ENCODE measurements at places on chromosomes 7 and 10.
A peak's percentile ranks its signal among the peaks of the same experiment; 100 is the strongest.

DNA sequence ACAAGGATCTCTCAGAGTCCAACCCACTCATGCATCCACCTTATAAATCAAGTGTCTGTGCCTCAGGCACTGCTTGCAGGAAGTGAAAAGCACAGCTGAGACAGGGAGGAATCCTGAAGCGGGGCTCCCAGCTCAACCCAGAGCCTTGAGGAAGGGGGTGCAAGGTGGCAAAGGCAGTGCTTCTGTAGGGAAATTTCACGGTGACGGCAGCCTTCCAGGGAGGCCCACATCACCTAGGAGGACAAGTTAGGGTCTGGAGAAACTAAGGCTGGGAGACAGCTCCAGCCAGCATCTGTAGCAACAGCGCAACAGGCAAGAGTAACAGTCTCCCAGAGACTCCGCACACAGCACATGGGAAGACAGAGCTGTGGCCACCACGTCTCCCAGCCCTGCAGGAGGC, 2.7 kb downstream of the AOC1 start:
- peaks cover 5% of the 10 kb centered on the region for H3K4me1 ChIP-seq
- H3K4me3 ChIP-seq, result no peak overlapping the region
- H3K27ac ChIP-seq, result no peak overlapping the region

DNA sequence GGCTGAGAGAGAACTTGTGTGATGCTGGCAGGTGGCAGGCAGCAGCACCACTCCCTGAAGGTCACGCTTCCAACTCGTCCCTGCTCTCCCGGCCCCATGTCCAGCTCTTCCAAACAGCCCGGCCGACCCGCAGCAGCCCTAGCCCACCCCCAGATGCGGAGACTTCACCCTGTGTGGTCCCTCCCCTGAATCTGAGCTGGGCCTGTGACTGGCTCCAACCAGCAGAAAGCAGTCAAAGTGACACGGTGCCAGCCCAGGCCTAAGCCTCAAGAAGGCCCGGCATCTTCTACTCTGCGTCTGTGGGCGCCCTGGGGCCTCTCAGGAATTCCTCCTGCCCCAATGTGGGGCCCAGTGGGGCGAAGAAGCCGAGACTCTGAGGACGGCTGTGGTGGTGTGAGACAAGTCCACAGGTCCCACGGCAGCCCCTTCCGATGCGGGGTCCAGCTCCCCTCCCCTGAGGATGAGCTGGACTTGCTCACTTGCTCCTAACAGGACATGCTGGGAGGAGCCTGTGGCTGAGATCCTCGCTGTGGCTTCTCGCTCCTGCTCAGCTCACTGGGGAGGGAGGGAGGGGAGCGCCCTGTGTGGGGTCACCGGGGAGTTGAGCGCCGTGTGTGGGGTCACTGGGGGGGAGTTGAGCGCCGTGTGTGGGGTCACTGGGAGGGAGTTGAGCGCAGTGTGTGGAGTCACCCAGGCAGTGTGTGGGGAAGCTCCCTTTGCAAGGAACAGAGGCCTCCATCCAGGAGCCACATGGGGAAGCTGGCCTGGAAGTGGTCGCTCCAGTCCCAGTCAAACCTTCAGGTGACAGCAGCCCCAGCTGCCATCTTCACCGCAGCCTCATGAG, 9.5 kb downstream of the STK32C start:
- H3K27ac ChIP-seq, result no peak overlapping the region
- H3K36me3 ChIP-seq, result no peaks in the 10 kb centered on the region
- DNase-seq, result no peak
- no peaks in the 10 kb centered on the region for H3K27me3 ChIP-seq
- peaks cover 2% of the 10 kb centered on the region for H3K4me1 ChIP-seq

GRCh38 chr7:32257621-32258020, 187.4 kb upstream of the PDE1C start:
- DNase-seq, result no peak
- H3K27ac ChIP-seq, result no peak overlapping the region
- peaks cover 3% of the 10 kb centered on the region for H3K4me1 ChIP-seq
- H3K36me3 ChIP-seq, result no peaks in the 10 kb centered on the region

DNA sequence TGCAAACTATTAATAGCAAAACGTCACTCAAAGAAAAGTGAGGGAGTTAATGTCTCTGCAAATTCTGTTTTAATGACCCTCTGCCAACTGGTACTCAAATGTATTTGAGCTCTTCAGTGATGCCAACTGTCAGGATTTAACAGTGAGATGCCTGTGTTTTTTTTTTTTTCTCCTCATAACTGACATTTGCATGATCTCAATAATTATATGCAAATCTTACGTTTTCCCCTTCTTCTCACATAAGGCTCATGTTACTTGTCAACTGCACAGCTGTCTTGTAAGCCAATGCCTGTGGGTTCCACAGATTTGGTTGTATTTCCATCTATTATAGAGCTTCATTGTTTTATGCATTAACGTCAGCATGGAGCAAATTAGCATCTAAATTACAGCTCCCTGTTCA, 38.2 kb downstream of the PPP1R3A start:
- no peaks in the 10 kb centered on the region for H3K4me1 ChIP-seq
- H3K4me3 ChIP-seq, result no peak overlapping the region
- DNase-seq, result no peak
- H3K27ac ChIP-seq, result no peak overlapping the region
- no peaks in the 10 kb centered on the region for H3K27me3 ChIP-seq

DNA sequence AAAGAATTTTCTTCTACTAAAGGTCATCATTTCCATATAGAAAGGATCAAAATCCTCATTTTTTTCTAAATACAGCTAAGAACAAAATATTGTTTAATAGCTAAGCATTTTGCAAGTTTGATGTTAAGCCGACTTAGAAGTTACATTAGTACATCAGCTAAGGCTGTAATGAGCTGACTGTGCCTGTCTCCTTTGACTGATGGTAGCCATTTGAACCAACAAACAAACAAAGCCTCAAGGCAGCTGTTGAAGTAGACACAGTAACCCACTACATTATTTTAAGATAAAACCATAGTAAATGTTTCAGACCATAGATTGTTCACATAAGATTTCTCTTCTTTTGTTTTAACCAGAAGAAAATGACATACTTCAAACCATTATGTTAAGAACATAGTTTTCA, 210.9 kb upstream of the VSTM2A start:
- H3K36me3 ChIP-seq, result no peaks in the 10 kb centered on the region
- H3K4me1 ChIP-seq, result no peaks in the 10 kb centered on the region
- no peaks in the 10 kb centered on the region for H3K27me3 ChIP-seq
- no peak overlapping the region for H3K4me3 ChIP-seq
- no peak overlapping the region for H3K27ac ChIP-seq

DNA sequence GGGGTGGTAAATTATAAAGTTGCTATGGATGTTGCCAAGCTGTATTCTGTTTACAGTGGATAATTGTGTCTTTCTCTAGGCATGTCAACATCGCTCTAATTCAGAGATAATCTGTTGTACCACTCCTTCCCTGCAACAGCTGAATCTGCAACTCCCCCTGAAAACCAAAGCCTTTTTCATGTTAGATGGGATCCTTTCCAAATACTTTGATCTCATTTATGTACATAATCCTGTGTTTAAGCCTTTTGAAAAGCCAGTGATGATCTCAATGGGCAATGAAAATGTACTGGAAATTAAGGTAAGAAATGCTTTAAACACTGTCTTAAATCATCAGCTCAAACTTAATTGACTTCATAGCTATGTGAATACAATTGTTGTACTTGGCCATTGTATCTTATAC, 91.0 kb downstream of the MET start:
- no peaks in the 10 kb centered on the region for H3K27me3 ChIP-seq
- no peak for DNase-seq
- H3K36me3 ChIP-seq, result peaks cover 2% of the 10 kb centered on the region
- no peak overlapping the region for H3K27ac ChIP-seq

DNA sequence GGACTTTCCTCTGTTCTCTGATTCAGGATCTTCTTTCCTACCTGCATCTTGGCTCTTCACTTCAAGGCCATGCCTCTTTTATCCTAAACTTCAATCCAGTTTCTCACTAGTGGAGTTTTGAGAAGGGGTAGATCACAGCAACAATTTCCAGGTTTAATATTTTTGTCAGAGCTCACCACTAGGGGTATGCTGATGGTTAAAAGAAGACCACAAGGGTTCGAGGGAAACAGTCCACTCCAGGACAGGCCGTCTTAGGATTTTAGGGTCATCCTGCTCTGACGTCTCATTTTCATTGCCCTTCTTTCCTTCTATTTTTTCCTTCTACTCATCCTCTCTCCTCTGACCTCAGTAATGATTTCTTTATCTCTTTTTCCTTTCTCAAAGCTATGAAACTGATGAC, 11.3 kb downstream of the STAG3 start:
- no peak overlapping the region for H3K4me3 ChIP-seq
- H3K4me1 ChIP-seq, result no peaks in the 10 kb centered on the region
- H3K27me3 ChIP-seq, result no peaks in the 10 kb centered on the region
- no peaks in the 10 kb centered on the region for H3K36me3 ChIP-seq
- no peak for DNase-seq

DNA sequence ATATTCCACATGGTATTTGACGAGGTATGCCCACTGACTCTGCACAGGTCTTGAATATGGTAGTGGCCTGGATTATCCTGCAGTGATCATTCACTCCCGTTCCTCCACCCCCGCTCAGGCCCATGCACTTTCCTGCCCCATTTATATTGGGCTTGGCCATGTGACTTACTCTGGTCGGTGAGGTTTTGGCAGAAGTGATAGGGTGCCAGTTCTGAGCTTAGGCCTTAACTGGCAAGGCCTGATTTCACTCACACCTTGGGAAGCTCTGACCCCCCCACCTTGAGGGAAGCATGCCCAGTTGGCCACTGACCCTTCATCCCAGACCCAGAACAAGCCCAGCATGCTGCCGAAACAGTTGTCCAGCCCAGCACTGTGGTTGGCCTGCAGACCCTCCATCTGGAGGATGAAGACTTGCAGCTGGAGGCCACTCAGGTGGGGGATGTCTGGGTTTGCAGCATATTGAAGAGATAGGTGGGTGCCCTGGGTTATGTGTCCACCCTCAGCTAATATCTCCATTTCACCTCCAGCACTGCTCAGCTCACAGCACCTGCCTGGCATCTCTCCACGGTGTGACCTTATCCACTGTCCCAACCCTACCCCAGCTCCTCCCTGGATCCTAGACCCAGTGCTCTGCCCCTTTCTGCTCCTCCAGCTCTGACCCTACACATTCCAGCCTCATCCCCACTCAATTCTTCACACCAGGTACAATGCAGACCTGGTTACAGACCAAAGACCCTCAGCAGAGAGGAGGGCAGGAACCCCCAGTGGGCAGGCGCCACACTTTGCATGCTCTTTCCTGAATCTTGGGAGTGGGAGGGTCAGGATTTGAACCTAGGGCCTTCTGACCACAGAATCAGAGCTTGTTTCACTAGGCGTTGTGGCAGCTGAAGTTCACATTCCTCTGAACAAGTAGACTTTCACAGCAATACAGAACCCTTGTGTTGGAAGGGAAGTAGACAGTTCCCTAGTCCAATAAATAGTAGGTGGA, 138.1 kb upstream of the CHST15 start:
- no peaks in the 10 kb centered on the region for H3K36me3 ChIP-seq
- H3K4me1 ChIP-seq, result no peaks in the 10 kb centered on the region
- no peak overlapping the region for H3K4me3 ChIP-seq
- no peak overlapping the region for H3K27ac ChIP-seq
- no peaks in the 10 kb centered on the region for H3K27me3 ChIP-seq

DNA sequence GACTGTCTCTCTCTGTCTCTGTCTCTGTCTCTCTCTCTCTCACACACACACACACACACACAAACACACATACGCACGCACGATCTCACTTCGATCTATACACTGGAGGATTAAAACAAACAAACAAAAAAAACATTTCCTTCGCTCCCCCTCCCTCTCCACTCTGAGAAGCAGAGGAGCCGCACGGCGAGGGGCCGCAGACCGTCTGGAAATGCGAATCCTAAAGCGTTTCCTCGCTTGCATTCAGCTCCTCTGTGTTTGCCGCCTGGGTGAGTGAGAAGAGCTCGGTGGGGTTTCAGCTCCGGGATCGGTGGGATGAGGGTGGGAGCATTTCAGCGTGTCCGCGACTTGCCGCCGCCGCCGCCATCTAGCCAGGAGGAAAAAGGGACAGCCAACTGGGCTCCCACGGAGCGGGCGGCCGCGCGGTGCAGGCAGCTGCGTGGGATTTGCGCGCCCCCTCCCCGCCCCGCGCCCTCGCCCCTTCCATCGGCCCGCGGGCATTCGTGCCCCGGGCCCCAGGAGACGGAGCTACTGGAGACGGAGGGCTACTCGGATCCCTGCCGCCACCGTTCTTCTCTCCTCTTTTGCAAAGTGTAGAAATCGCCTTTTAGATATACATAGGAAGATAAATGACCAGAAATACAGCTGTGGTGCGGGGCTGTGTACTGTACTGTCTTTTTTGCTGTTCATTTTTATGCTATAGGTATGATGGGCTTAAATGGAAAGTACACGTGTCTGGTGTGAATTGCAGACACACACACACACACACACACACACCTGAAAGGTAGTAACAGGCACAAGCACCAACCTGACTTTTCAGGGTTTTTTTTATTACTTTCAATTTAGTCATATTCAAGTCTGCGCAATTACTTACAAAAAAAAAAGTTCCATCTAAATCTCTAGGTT, 581 bp downstream of the PTPRZ1 start:
- H3K27me3 ChIP-seq, result peaks cover 7% of the 10 kb centered on the region
- H3K4me1 ChIP-seq, result peaks cover 3% of the 10 kb centered on the region
- peak overlapping the region; percentile 78 for H3K4me3 ChIP-seq
- H3K27ac ChIP-seq, result no peak overlapping the region

DNA sequence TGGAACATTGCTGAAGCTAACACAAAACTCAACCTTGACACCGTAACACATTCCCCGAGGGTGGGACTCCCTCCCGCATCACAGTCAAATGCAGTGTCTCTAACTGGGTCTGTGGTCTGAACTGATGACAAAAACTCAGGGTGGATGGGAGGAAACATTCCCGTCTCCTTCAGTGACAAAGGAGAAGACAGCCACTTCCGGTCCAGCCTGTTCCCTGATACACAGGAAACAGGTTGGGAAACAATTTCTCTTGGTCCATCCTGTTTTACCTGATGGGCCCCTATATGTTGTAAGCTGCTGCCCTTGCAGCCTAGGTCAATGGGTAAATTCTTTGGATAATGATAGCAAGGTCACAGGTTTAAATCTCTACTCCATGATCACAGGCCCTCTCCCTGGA, 20.4 kb downstream of the SLC13A4 start:
- H3K4me1 ChIP-seq, result peaks cover 21% of the 10 kb centered on the region
- no peaks in the 10 kb centered on the region for H3K27me3 ChIP-seq

- H3K27ac ChIP-seq, result no peak overlapping the region
- H3K36me3 ChIP-seq, result no peaks in the 10 kb centered on the region
- peaks cover 8% of the 10 kb centered on the region for H3K4me1 ChIP-seq
- no peaks in the 10 kb centered on the region for H3K27me3 ChIP-seq
- H3K4me3 ChIP-seq, result no peak overlapping the region
These were observed 27.7 kb upstream of the CSGALNACT2 start for GRCh38 chr10:43110338-43111071.

Measured in trophoblast cell (in vitro differentiated cells and primary cell).